ENCODE measurements at places on chromosomes 4 and X. TPM values are rescaled to one million over a fixed set of nuclear protein-coding genes. Genes with fewer than 3 reads are reported as not detected.

- no peak for DNase-seq
Measured at GRCh38 chrX:15399962-15400391, 15.8 kb upstream of the VEGFD start.

GRCh38 chrX:54452920-54453319 is 12.7 kb downstream of the TSR2 start:
- no peak for DNase-seq

The SCRG1 gene
- not detected for total RNA-seq

The ANKRD50 gene
- 20.1 TPM for total RNA-seq

The NAAA gene
- 44.1 TPM for total RNA-seq

- DNase-seq = no peak
Measured at GRCh38 chrX:113726009-113726408, 857.9 kb upstream of the HTR2C start.

The CDX4 gene
- total RNA-seq = not detected

DNA sequence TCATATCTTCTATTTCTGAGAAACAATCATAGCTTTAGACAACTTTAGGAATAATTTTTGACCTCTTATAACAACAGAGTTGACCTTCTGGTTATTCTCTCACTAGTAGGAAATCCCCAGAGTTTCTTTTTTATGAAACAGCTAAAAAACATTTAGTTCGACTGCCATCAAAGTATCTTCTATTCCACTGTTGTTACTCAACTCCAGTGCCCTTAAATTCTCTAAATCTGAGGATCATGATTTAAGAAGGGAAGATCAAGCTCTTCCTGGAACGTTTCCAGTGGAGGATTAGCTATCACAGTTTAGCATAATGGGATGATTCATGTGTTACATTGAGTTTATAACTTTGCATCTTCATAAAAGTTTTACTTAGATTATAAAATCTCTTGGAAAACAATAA is 134.9 kb upstream of the VEGFC start:
- peak; percentile 66 for DNase-seq

DNA sequence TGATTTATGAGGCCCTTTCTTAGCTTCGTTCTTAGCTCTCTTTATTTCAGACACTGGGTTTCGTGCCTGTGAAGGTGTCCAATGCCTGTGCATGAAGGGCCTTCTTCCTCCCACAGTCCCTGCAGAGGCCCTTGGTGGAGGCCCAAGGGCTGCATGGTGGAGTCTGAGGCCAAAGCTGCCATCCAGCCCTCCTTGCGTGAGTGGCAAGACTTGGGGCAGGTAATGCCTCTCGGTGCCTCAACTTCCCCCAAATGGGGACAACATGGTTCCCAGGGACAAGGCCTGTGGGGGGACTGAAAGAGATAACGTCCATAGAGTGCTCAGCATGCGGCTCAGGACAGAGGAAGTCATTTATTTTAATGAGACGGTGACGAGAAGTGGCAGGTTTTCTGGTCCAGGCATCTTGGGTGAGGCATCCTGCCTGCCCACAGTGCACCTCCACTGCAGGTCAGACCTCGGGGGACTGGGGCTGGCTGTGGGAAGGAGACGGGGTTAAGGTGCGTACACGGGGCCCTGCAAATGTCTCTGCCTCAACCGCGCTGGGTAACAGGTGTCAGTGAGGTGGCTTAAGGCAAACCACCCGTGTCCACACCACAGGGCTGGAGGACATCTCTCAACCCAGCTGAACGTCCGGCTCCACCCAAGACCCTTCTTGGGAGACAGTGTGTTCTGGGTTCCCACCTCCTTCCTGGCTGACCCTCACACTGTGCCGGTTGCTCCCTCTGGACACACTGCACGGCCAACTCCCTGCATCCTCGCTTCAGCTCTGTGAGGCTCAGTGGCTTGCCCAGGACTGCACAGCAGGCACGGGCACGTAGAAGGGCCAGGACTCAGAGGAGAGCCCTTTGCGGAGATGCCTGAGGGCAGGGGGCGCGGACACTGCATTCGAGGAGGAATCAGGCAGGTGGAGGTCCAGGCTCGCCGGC is 50.5 kb downstream of the PSAPL1 start:
- no peak for DNase-seq

DNA sequence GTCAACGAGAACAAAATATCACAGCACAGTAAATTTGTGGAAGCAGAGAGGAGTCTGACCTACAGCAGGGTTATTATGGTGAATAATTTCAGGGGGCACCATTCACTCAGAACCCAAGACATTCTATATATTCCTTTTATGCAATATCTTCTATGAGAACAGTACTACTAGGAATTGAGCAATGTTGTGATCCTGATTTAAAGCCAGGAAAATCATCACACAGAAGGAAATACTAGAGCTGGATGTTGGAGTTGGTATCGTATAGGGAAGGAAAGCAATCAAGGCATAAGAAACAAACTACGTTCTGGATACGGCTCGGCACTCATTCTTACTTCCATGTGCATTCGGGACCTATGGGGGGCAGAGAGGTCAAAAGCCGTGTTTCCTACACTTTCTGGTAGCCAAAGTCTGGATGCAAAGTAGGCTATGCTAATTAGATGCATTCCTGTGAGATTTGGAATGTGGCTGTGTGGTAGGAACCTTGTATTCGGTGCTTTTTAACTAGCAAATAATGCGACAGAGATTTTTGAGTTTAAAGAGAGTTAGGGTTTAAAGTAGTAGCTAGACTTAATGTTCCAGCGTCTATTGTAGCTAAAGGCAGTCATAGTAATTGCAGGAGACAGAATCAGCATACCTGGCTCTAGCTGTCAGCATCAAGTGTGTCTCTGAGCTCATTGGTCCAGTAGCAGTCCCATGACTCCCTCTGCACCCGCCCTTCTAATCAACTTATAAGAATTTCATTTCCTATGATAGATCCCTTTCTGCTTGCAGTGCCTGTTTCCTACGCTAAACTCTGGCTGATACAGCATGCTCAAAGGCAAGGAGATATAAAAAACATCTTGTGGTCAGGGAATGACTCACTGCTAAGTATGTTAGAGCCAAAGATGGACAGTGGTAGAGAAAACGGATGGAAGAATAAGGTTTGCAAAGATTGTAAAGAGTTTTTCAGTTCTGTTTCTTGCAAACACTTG is 43.3 kb upstream of the PDGFC start:
- DNase-seq = peak; percentile 85

The P2RY4 gene
- 0.15 TPM for total RNA-seq

All from renal cortical epithelial cell (primary cell).